ENCODE measurements at places on chromosomes 16 and 17. TPM values are rescaled to one million over a fixed set of nuclear protein-coding genes. Genes with fewer than 3 reads are reported as not detected.
A peak's percentile ranks its signal among the peaks of the same experiment; 100 is the strongest.

Gene PPP1R27
- not detected for total RNA-seq

Gene SPAG9
- total RNA-seq: 77.6 TPM

Gene MYH11
- 0.61 TPM for total RNA-seq

Gene PRR29
- total RNA-seq: not detected

Gene EFCAB5
- 0.17 TPM for total RNA-seq

Gene OTOP3
- total RNA-seq: not detected

Gene SDK2
- 0.10 TPM for total RNA-seq

Gene SLC5A11
- total RNA-seq: 0.47 TPM

Gene SHISA6
- total RNA-seq: not detected

Gene CIITA
- 0.25 TPM for total RNA-seq

Gene RMI2
- total RNA-seq: 19.9 TPM

GRCh38 chr16:70434484-70435260, 4.2 kb downstream of the ST3GAL2 start:
- no peak for DNase-seq

DNA sequence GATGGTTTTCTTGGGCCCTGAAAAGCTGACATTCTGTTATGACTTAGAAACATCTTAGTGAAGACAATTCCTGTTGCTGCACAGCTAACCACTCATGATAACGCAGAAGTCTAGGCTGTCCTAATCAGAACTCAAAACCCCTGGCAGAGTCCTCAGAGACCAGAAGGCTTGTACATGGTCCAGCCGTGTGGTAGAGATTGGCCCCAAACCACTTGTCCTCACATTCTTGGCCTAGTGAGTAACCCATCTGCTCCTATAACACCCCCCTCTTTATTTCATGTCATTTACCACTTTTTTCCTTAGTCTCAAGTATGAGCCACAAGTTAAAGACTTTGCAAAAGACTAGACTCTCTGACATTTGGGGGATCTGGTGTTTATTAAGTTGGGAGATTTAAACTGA, 116.5 kb upstream of the ADAMTS18 start:
- DNase-seq: no peak

- no peak for DNase-seq
These were observed 74.8 kb downstream of the SLC39A11 start for GRCh38 chr17:73017658-73018057.

GRCh38 chr17:74387365-74388218, 20.3 kb downstream of the GPR142 start:
- DNase-seq: no peak

DNA sequence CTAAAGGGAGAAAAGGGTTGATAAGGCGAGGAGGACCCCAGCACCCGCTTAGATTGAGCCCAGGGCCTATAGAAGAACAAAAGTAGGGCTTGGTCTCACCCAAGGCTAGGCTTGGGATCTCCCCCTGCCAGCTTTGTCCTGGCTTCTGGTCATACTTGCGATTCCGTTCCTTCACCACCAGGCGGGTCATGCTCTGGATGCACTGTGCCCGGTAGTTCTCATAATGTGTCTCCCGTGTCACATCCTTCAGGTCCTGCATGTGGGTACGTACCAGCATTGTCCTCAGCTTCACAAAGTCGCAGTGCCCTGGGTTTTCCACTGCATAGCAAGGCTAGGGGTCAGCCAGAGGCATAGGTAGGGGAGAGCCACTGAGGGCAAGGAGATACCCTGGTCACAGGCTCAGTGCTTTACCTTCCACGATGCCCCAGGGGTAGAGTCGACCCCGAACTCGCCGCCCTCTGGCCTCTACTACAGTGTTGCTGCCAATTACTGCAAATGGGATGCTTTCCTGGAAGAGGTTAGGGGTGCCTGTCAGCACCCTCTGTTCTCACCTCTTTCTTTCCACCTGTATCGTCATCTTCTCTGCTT, 6.5 kb upstream of the MTMR4 start:
- no peak for DNase-seq

GRCh38 chr16:19133600-19133999, 19.8 kb downstream of the ITPRIPL2 start:
- DNase-seq: no peak

- no peak for DNase-seq
These were observed 37.2 kb downstream of the C16orf82 start for GRCh38 chr16:27103954-27104353.

DNA sequence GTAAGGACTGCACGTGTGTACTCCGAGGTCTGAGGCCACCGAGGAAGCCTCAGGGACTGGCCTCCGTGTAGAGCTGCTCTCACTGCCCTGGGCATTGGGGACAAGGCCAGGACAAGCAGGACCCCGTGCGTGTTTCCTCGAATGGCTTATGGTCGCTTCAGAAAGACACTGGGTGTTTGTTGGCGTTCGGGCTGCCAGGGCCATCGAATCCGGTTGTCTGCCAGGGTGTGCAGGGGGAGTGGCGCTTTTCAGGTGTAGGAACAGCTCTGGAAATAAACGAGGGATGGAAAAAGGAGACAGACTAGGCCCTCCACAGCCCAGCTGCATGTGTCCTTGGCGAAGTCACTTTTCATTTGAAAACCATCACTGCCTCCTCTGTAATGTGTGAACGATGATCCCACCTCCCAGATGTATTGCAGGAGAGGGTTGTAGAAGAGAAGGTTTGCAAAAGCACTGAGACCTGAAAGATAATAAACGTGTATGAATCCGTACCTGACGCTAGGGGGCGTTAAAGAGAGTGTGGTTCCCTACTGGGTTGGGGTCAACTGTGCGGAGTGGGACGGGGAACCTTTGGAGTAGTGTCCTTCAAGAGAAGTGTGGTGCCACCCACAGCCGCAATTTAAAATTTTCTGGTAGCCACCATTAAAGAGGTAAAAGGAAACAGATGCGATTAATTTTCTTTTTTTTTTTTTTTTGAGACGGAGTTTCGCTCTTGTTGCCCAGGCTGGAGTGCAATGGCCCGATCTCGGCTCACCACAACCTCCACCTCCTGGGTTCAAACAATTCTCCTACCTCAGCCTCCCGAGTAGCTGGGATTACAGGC, 2.1 kb upstream of the ZSCAN10 start:
- no peak for DNase-seq

- DNase-seq: no peak
These were observed 8.2 kb downstream of the UBE2I start for GRCh38 chr16:1317479-1318267.

DNA sequence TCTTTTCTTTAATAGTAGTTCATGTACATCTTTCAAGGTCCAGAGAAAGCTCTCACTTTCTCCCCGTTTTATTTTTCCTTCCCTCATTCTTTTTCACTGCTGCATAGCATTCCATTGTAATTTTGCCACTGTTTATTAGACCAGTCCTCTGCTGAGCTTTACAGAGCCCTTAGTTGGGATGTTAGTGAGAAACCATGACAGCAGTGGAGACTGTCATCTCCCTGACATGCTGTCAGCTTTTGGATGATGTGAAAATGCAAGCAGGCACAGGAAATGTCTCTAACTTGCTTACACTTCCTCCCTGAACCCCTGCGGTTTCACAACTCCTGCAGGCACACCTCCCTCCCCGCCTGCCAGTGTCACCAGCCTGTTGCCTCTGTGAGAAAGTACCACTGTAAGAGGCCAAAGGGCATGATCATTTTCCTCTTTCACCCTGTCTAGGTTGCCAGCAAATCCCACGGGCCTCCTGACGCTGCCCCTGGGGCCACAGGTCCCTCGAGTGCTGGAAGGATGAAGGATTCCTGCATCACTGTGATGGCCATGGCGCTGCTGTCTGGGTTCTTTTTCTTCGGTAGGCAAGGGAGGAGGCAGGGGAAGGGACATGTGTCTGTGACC, at the start of gene ITGAL:
ITGAL (plus strand) TSS at position 415 of the 615 bp plus-strand sequence; CDS start at position 511, 96 bp downstream.
- no peak for DNase-seq

DNA sequence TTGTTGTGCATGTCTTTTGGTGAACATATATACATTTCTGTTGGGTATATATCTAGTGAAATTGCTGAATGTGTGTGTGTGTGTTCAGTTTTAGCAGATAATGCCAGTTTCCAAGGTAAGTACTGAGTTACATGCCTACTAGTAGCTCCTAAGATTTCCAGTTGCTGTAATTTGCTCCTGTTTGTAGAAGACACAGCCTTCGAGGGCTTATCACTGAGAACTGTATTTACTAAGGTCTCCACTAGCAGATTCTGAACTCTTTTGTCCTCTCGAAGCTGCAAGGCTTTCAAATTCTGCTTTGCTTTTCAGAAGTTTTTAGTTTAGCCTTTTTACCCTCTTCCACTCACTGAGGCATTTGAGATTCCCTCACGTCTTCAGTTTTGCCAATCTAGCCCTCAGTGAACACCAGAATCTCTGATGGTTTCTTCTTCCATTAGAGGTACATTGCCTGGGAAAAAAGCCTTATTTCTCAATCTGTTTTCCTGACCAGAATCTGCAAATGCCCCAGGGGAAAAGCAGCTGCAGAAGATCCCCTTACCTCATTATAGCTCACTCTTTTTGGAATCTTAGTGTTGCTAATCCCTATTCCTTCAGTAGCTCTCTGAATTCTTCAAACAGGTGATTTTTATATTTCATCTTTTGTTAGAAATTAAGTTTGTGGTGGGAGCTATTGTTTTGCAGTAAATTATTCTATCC, 52.9 kb downstream of the NF1 start:
- no peak for DNase-seq

- DNase-seq: peak; percentile 18
These were observed 122.3 kb downstream of the SSH2 start for GRCh38 chr17:29807520-29808361.

DNA sequence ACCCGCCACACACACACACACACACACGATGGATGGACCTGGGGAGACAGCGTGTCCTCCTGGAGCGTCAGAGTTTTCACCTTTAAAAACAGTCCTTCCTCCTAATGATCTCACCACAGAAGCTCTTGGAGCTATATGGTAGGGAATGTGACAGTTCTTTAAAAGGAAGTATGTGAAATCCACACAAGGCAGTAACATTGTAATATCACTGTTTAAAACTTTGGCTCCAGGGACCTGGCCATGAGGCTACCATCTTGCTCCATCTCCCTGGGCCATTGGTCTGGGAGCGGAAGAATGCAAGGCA, 302.4 kb downstream of the SOX9 start:
- DNase-seq: no peak

GRCh38 chr17:4950746-4951204, at the start of gene ENO3:
TSS of gene ENO3 (plus strand) at chr17:4951119. CDS start at chr17:4951830, 711 bp downstream.
- DNase-seq: no peak

Data from HCT116 (cell line).